ENCODE measurements at places on chromosomes 11 and 22.
A peak's percentile ranks its signal among the peaks of the same experiment; 100 is the strongest.

DNA sequence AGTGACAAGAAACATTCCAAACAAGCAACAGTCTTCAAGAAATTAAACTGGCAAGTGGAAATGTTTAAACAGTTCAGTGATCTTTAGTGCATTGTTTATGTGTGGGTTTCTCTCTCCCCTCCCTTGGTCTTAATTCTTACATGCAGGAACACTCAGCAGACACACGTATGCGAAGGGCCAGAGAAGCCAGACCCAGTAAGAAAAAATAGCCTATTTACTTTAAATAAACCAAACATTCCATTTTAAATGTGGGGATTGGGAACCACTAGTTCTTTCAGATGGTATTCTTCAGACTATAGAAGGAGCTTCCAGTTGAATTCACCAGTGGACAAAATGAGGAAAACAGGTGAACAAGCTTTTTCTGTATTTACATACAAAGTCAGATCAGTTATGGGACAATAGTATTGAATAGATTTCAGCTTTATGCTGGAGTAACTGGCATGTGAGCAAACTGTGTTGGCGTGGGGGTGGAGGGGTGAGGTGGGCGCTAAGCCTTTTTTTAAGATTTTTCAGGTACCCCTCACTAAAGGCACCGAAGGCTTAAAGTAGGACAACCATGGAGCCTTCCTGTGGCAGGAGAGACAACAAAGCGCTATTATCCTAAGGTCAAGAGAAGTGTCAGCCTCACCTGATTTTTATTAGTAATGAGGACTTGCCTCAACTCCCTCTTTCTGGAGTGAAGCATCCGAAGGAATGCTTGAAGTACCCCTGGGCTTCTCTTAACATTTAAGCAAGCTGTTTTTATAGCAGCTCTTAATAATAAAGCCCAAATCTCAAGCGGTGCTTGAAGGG is 6.0 kb downstream of the MALAT1 start:
- DNase-seq = peak; percentile 47

GRCh38 chr22:22802339-22802970 is 85.2 kb upstream of the IGLL5 start:
- DNase-seq = no peak

DNA sequence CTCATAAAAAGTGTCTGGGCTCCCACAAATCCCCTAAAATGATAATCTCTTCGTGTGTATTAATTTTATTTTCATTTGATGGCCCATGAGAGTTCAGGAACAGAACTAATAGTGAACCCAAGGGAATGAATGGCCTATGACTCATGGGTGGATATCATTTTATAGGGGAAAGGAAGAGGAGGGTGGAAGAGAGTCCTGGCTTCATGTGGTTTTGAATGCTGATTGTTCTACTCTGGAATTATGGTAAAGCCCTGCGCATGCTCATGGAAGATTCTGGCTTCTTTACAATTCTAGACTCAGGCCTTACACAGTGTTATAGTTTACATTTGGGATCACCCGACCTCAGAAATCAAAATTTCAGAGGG is 35.2 kb downstream of the MAML2 start:
- peak; percentile 93 for DNase-seq

- DNase-seq = no peak
Measured at GRCh38 chr11:135033540-135033939, 621.5 kb upstream of the B3GAT1 start.

DNA sequence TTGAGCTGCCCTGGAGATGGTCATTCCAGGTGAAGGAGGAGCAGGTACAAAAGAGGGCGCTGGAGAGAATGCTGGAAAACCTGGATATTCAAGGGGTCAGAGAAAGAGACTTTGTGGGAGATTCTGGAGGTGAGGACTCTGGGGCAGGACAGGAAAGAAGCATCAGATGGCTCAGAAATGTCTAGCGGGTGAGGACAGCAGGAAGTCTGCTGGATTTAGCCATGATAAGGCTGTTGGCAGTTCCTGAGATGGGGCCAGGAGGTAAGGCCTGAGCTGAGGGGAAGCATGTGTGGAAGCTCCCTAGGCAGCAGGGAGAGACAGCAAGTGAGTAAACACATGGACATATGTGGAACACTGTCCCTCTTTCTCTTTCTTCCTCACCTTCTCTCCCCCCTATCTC is 1.5 kb downstream of the UPB1 start:
- DNase-seq = no peak

GRCh38 chr11:2511421-2512369 is 66.9 kb downstream of the KCNQ1 start:
- no peak for DNase-seq

GRCh38 chr11:82969811-82970210 is 68.3 kb downstream of the DDIAS start:
- no peak for DNase-seq

DNA sequence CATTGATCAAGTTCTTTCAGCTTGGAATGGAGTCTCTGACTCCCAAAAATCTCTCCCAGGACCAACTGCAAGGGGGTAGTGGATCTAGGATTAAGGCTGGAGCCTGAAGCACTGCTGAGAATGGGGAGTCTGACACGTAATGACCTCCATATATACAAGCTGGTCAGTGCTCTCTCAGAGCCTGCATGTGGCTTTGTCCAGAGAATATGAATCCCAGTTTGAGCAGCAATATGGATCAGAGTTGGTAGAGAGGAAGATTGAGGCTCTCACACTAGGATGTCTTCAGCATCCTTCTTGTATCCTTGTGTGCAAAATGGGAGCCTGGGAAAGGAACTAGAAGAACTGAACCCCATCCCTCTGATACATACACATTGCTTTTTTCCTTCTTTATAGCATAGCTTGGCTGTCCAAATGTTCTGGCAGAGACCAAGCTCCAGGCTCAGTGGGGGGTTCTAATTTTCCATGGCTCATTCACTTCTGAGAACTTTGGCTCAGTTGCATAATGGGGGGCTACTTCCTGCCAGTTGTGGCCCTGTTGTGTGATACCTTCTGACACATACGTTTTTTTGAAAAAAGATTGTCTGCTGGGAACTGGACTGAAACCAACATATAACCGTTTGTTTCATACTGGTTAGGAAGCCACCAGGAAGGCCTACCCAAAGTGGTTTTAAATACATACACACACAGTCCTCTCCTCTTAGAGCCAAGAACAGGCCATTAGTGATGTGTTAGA is 138.2 kb downstream of the ETS1 start:
- no peak for DNase-seq

DNA sequence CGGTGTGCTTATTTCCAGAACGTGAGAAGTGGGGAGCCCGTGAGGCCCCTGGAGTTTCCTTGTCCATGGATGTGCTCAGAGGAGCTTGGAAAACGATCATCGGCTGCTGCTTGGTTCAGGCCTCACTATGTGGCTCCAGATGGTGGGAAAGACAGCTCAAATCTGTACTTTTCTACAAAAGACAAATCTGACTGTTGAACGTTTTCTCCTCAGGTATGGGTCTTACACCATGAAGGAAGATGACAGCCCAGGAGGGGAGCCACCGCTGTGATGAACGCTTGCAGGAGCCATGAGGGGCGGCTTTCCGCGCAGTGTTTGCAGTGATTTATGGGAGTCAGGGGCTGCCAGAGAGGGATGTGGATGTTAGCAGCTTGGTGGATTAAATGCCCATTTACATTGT is 109.4 kb upstream of the E2F8 start:
- no peak for DNase-seq

DNA sequence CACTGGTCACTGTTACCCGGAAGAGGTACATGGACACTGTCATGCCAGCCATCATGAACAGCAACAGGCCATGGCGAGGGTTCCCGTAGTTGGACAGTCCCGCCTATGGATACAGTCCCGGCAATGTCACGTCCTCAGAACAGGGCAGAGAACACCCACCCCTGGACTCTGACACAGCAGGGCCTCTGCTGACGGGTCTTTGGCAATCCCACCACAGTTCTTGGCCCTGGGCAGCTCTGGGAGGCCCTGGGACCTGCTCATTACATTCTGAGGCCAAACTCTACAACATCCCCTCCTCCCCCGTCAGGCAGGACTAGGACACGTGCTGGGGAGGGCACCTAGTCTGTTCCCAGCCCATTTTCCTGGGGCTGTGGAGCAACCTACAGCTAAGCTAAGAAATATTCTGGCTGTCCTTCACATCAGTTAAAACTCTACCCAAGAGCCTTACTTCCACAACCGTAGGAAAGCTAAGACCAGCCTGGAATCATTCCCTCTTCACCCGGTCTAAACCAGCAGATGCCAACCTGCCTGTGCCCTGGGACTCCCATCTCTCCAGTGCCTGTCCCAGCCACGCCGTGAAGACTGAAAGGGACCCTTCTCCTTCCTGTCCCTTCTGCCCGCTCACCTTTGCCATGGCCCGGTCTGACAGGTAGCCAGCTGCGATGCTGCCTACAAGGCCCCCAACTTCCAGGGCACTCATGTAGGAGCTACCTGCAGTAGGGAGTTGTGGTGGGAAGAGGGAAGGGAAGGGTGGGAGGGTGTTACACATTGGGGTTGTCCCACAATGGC is 4.5 kb downstream of the SLC37A4 start:
- DNase-seq = no peak

DNA sequence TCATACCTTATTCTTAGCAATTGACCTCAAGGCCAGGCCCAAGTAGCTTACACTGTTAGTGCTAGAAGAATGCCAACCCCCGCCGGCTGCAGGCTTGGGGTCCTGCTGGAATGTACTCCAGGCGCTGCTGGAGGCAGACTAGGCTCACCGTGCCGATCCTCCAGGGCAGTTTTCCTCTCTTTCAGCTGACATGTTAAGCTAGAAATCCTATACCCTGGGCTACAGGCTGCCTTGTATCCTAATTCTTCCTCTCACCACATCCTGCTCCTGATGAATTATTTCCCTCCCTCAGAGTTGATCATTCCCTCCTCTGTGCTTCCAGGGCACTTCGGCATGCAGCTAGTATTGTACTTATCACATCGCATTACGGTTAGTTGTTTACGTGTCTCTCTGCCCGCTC is 3.4 kb downstream of the SPTBN2 start:
- DNase-seq = peak; percentile 75

- no peak for DNase-seq
Measured at GRCh38 chr22:49720279-49720959, 107.3 kb downstream of the BRD1 start.

- DNase-seq = no peak
Measured at GRCh38 chr11:116062129-116062489, 557.9 kb upstream of the CADM1 start.

DNA sequence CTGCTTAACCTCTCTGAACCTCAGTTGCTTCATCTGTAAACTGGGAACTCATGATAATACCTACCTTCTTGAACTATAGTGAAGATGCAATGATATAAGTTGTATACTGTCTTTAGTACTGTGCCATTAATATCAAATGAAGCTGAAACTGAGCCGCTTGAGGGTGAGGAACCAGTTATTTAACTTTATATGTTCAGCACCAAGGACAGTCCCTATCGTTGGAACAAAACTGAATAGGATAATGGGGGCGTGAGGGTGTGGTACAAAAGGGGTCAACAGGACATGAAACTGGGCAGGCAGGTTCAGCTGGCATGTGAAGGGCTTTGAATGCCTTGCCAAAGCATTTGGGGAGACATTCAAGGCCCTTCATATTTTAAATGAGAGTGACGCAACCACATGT is 112.6 kb downstream of the C11orf91 start:
- no peak for DNase-seq

DNA sequence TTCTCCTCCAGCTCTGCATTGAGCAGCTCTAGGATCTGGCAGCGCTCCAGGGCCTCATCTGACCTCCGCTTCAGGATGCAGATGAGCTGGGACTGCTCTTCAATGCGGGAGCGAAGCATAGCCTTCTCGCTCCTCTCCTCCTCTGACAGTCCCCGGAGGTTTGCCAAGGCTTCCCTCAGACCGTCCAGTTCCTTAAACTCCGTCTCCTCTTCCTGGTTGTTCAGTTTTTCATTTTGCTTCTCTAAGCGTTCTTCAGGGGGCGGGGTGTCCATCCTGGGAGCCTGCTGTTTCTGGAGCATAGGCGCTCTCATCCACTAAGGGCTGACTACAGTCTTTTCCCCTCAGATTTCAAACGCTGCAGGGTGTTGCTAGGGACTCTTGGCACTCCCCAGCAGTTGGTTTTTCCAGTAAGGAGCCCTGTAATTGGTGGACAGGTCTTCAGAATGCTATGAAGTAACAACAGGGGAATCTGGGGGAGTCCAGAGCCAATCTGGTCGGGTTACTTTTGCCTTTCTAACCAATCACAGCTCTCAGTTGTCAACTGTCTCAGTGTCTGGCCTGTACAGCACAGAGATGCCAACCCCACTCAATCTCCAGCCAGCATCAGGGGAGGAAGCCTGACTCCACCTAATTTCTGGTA is at the start of gene CCDC89:
Gene CCDC89, minus strand, starts transcription at position 376 of the 640 bp plus-strand sequence. Its CDS starts 65 bp downstream, at position 311.
- DNase-seq = peak; percentile 96

- no peak for DNase-seq
Measured at GRCh38 chr22:36588285-36588684, 59.3 kb upstream of the EIF3D start.

GRCh38 chr11:102761646-102762238 is 18.7 kb downstream of the MMP10 start:
- peak; percentile 96 for DNase-seq

- no peak for DNase-seq
Measured at GRCh38 chr11:30424844-30425243, 101.9 kb downstream of the ARL14EP start.

DNA sequence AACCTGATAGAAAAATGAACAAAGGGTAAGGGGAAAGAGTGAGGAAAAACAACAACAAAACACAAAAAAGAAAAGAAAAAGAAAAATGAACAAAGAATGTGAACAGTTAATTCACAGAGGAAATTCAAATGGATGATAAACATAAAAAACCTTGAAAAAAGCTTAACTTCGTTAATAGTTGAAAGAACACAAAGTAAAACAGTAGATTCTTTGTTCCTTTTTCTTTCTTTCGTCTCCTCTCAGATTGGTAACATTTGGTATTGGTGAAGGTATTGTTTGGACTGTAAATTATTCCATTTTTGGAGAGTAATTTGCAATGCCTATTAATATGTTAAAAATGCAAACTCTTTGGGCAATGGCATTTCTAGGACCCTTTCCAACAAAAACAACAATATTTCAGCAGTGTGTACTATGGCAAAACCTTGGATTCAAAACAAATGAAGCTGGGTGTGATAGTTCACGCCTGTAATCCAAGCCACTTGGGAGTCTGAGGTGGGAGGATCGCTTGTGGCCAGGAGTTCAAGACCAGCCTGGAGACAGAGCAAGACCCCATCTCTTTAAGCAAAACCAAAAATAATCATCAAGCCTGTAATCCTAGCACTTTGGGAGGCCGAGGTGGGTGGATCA is 3.3 kb upstream of the BACE1 start:
- DNase-seq = peak; percentile 77

- no peak for DNase-seq
Measured at GRCh38 chr11:113161711-113162591, 152.4 kb upstream of the TTC12 start.

DNA sequence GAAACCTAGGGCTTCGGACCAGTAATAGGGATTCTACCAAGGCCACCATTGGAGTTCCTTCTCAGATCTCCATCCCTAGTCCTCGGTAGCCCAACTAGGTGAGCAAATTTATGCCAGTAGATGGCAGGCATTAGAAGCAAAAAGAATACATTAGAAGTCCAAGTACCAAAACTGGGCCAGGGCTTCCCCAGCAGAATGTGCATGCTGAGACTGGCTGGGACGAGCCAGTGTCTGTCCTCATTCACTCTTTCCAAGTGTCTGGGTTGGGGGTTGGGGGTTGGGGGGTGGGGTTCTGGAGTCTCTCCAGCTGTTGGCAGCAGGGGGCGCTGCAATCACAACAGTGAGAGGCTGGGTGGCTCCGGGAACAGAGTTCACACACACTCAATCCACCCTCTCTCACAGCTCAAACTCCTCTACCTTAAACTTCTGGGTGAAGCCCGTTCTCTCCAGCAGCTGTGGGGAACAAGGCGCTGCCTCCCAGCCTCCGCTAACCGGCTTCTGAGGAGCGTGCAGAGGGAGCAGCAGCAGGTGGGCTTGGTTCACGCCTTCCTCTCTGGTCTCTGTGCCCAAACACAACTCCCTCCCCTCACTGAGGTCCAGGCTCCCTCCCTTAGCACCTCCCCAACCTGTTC is 57.5 kb downstream of the BTG4 start:
- peak; percentile 74 for DNase-seq
